ENCODE measurements at places on chromosomes 1 and 21.
A peak's percentile ranks its signal among the peaks of the same experiment; 100 is the strongest.

DNA sequence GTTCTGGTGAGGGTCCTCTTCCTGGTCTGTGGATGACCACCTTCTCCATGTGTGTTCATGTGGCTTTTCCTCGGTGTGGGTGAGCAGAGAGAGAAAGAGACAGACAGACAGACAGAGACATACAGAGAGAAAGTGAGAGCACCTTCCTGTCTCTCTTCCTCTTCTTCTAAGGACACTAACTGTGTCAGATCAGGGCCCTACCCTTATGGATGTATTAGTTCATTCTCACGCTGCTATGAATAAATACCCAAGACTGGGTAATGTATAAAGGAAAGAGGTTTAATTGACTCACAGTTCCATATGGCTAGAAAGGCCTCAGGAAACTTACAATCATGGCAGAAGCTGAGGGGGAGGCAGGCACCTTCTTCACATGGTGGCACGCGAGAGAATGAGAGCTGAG, 131.5 kb upstream of the ZNF648 start:
- DNase-seq: no peak

- DNase-seq: no peak
Measured at GRCh38 chr1:215682232-215682631, 115.1 kb downstream of the KCTD3 start.

DNA sequence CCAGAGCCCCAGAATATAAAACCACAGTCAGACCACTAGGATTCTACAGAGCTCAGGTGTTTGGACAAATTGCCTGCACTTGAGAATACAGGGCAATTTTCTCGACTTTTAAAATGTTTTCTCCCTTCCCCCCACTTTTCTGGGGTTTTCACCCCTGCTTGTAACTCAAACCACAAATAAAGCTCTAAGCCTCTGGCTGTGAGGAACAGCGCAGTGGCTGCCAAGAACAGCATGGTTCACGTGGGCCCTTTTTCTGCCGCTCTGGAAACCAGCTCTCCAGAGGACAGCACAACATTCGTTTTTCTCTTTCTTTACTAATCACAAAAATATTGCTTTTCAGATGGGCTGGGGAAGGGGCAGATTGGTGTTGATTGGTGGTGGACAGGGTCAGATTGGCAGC, 102.2 kb upstream of the JUN start:
- no peak for DNase-seq

DNA sequence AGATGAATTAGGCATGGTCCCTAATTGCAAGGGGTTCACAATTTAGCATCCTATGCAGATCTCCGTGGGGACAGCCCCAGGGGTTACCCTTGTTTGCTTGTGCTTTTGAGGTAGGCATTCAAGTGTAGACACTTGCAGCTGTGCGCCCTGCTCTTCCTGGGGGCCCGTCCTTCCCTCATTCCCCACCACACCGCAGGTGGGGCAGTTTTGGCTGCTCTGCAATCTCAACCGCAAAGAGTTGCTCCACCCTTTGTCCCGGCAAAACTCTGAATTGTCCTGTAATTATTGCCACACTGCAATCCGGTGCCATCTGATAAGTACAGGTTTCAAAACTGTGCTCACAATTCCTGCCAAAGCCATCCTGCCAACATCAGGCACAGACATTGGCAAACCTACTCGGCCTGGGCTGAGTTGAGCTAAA, 65.4 kb upstream of the LYST start:
- no peak for DNase-seq

- DNase-seq: peak; percentile 58
Measured at GRCh38 chr1:213683529-213683928, 304.2 kb upstream of the PROX1 start.

GRCh38 chr21:29082046-29082815, 8.8 kb upstream of the CCT8 start:
- no peak for DNase-seq

All from WERI-Rb-1 (cell line).